ENCODE measurements at places on chromosomes 1 and 21. TPM values are rescaled to one million over a fixed set of nuclear protein-coding genes. Genes with fewer than 3 reads are reported as not detected.
A peak's percentile ranks its signal among the peaks of the same experiment; 100 is the strongest.

- no peaks in the 10 kb centered on the region for H3K27me3 ChIP-seq
- H3K4me1 ChIP-seq, result no peaks in the 10 kb centered on the region
- no peak for DNase-seq
- no peak overlapping the region for H3K27ac ChIP-seq
These were observed 42.0 kb downstream of the EEIG2 start for GRCh38 chr1:108601708-108602410.

GRCh38 chr1:231206856-231207255, 34.2 kb upstream of the GNPAT start:
- no peak overlapping the region for H3K4me3 ChIP-seq
- DNase-seq, result no peak
- H3K27ac ChIP-seq, result no peak overlapping the region
- H3K27me3 ChIP-seq, result no peaks in the 10 kb centered on the region

Gene PRAMEF14
- total RNA-seq, result not detected

DNA sequence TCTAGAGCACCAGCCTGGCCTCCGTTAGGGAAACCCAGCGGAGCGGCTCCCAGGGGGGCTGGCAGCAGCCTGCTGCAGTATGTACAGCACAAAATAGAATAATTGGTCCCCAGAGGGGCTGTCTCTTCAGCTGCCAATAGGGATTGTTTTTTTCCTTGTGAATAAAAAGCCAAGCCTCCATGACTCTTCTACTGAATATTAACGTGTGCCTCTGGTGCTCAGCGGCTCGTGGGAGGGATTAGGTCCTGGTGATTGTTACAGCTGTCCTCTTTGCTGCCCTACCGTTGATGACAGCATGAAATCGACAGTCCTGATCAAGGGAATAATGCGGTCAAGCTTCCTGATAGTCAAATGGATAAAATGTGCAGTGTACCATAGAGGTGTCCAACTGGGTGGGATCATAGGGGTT, 190.7 kb upstream of the RUNX1 start:
- H3K27ac ChIP-seq, result no peak overlapping the region
- H3K4me1 ChIP-seq, result no peaks in the 10 kb centered on the region
- H3K4me3 ChIP-seq, result no peak overlapping the region
- no peaks in the 10 kb centered on the region for H3K27me3 ChIP-seq
- no peak for DNase-seq
- no peaks in the 10 kb centered on the region for H3K36me3 ChIP-seq

- no peaks in the 10 kb centered on the region for H3K36me3 ChIP-seq
- DNase-seq, result no peak
- H3K27ac ChIP-seq, result no peak overlapping the region
These were observed 223.2 kb downstream of the TNR start for GRCh38 chr1:175520186-175520585.

DNA sequence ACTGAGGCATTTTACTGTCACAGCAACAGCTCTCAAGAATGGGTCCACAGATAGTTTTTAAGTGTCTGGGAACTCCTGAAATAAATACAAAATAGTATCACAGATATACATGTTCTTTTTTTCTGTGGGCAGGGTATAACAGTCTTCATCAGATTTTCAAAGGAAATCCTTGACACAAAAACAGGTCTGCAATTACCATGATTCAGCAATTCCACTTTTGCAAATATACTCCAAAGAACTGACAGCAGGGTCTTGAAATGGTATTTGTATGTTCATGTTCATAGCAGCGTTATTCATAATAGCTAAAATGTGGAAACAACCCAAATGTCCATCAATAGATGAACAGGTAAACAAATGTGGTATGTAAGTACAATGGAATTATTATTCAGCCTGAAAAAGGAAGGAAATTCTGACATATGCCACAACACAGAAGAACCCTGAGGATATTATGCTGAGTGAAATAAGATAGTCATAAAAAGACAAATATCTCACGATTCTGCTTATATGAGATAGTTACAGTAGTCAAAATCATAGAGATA, 85.0 kb downstream of the EPS15 start:
- DNase-seq, result no peak
- peaks cover 31% of the 10 kb centered on the region for H3K36me3 ChIP-seq
- peaks cover 13% of the 10 kb centered on the region for H3K4me1 ChIP-seq
- no peak overlapping the region for H3K27ac ChIP-seq

Gene FLG2
- not detected for total RNA-seq

DNA sequence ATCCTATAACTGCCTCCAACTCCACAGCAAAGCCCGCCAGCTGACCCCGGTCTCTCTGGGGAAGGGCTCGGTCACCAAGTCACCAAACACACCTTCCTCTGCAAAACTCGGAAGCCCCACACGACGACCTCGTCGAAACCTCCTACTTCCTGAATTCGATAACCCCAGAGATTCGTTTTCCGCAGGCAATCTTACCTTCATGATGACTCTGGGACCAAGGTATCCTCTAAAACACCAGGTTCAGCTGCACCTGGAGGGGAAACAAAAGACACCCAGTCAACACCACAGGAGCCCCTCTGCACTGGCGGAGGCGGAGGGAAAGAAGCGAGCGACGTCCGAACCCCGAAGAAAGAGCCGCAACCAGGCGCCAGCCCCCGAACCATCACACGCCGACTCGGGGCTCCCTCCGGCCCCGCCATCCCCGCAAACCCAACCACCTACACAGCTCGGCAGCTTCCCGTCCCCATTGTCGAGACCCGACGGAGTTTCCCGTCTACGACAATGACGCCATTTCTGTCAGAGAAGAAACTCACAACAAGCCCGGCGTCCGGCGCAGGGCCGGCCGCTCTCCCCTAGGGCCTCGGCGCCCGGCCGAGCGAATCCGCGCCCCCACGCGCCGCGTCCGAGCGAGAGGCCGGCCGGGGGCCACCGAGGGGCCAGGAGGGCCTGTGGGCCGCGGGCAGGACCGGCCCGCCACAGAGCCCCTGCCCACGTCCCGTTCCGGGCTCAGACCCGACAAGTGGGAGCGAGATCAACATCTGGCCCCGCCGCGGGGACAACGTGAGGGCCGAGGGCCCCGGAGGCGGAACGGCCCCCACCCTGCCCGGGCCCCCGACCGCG, 1.0 kb downstream of the ARID4B start:
- peaks cover 4% of the 10 kb centered on the region for H3K36me3 ChIP-seq
- peak overlapping the region; percentile 96 for H3K4me3 ChIP-seq
- DNase-seq, result peak; percentile 68
- peak overlapping the region; percentile 92 for H3K27ac ChIP-seq

DNA sequence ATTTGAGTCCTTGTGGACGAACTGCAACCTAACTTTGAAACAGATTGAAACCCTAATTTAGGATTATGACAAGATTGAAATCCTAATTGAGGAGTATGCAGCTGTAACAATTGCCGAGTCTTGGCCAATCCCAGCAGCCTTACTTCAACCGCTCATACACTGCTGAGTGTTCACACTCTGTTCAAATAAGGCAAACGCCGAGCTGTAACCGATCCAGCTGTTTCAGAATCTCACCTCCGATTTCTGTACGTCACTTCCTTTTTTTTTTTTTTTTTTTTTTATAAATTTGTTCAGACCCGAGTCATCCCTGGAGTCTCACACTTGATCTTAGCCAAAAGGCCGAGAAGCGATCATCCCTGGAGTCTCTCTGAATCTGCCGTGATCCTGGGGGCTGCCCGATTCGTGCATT, 22.3 kb upstream of the ATP5PO start:
- no peak overlapping the region for H3K4me3 ChIP-seq
- H3K36me3 ChIP-seq, result no peaks in the 10 kb centered on the region
- H3K4me1 ChIP-seq, result peaks cover 44% of the 10 kb centered on the region
- peak; percentile 80 for DNase-seq
- H3K27me3 ChIP-seq, result no peaks in the 10 kb centered on the region

Gene CYP4X1
- not detected for total RNA-seq

GRCh38 chr1:47725511-47725991, 271.6 kb downstream of the TRABD2B start:
- DNase-seq, result no peak
- H3K4me3 ChIP-seq, result no peak overlapping the region
- no peaks in the 10 kb centered on the region for H3K36me3 ChIP-seq
- no peak overlapping the region for H3K27ac ChIP-seq
- H3K4me1 ChIP-seq, result peaks cover 7% of the 10 kb centered on the region

GRCh38 chr1:183735069-183735860, 69.7 kb upstream of the RGL1 start:
- DNase-seq, result no peak
- no peaks in the 10 kb centered on the region for H3K27me3 ChIP-seq
- no peak overlapping the region for H3K4me3 ChIP-seq
- H3K36me3 ChIP-seq, result no peaks in the 10 kb centered on the region

Gene FAM43B
- total RNA-seq, result not detected

Measured in natural killer cell (primary cell).